Breast epithelium (tissue), 4 donors: ENCODE measurements at places on chromosomes 3 and 15. TPM values are rescaled to one million over a fixed set of nuclear protein-coding genes. Genes with fewer than 3 reads are reported as not detected.

Gene RBPMS2
- total RNA-seq: 0.66 TPM

Gene SLC51A
- total RNA-seq: not detected

Gene XCR1
- total RNA-seq: under 0.01 TPM

GRCh38 chr3:17039594-17039993 lies 154.8 kb downstream of the PLCL2 start:
- no peaks in the 10 kb centered on the region for H3K4me1 ChIP-seq
- no peak overlapping the region for H3K27ac ChIP-seq
- no peaks in the 10 kb centered on the region for H3K27me3 ChIP-seq
- H3K4me3 ChIP-seq: no peak overlapping the region
- no peak for DNase-seq

- H3K27me3 ChIP-seq: no peaks in the 10 kb centered on the region
- no peak for DNase-seq
- no peak overlapping the region for H3K4me3 ChIP-seq
- H3K4me1 ChIP-seq: no peaks in the 10 kb centered on the region
- H3K36me3 ChIP-seq: no peaks in the 10 kb centered on the region
These were observed 8.7 kb upstream of the FLNB start for GRCh38 chr3:57999417-58000115.

DNA sequence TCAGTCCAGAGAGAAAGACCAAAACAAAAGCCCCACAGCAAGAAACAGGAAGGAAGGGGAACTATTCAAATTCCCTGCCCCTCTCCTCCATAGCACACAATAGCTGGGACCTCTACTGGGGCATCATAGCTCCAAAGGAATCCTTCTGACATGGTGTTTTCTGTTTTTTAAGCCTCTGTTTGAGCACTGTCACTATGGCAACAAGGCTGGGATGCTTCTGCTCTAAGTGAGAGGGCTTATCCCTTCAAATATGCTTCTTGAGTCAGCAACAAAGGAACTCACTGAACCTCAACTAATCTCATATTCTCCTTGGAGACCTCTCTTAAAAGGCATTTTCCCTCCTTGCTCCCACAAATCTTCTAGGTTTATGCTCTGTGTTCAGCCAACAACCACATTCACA lies 40.5 kb downstream of the MYLK start:
- H3K27ac ChIP-seq: no peak overlapping the region
- no peaks in the 10 kb centered on the region for H3K4me1 ChIP-seq
- no peaks in the 10 kb centered on the region for H3K36me3 ChIP-seq
- no peak for DNase-seq

GRCh38 chr3:127676921-127677351 lies 4.2 kb downstream of the ABTB1 start:
- no peak overlapping the region for H3K27ac ChIP-seq
- no peaks in the 10 kb centered on the region for H3K4me1 ChIP-seq
- H3K36me3 ChIP-seq: peaks cover 6% of the 10 kb centered on the region
- no peak for DNase-seq
